ENCODE measurements at places on chromosomes 4 and X.

DNA sequence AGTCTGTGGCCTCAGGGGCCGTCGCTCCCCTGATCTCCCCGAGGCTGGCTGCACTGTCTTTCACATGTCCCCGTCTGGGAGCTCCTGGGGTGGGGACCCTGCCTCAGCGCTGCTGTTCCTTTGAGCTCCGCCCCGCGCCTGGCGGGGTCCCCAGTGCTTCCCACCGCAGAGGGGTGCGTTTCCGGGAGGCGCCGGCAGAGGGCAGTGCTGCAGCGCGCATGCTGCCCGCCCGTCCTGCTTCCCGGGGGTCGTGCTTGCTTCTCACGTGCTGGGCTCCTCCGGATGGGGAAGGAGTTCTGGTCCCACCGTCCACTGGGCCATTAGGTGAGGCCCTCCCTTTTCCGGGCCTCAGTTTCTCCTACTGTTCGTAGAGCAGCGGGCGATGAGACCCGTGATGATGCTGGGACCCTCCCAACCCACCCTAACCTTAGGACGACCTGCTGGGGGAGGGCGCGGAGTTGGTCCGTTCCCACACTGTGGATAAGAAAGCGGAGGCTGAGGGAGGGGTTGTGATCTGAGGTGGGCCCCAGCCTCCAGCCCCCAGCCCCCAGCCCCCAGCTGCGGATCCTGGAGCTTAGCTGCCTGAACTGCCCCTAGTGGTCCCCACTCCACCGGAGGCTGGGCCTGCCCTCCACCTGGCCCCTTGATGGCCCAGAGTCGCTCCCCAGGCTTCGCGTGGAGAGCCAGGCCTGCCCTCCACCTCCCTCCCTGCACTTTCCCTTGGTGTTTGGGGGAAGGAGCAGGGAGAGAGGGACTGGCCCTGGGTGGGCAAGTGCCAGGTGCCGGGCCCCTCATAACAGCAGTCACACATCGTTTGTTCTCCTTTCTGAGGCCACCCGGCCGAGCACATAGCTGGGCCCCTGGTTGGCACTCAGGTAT is 15.3 kb downstream of the CPZ start:
- peak; percentile 4 for DNase-seq

DNA sequence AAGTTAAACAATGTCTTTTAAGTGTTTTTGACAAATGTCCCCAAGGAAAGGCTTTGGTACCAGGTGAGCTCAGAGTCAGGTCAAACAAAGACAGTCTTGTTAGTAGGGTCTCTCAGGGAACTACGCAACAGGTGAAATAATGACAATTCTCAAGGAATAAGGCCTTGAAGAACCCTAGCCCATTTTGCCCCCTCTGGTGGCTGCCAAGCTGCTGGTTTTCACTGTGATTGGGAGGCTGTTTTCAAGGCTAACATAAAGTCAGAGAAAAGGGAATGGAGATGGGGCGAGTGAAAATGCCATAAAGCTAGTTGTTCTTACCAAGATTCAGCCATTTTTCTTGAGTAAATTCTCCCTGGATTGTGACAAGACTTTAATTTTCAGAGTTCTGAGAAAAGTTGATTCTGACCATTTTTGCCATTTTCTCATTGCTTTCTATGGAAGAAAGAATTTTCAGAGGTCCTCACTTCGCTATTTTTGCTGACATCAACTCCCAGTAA is 58.7 kb downstream of the RWDD4 start:
- DNase-seq, result no peak

- no peak for DNase-seq
Measured at GRCh38 chr4:8913121-8913857, 41.6 kb upstream of the HMX1 start.

- DNase-seq, result no peak
Measured at GRCh38 chrX:132266583-132267355, 47.5 kb upstream of the RAP2C start.

DNA sequence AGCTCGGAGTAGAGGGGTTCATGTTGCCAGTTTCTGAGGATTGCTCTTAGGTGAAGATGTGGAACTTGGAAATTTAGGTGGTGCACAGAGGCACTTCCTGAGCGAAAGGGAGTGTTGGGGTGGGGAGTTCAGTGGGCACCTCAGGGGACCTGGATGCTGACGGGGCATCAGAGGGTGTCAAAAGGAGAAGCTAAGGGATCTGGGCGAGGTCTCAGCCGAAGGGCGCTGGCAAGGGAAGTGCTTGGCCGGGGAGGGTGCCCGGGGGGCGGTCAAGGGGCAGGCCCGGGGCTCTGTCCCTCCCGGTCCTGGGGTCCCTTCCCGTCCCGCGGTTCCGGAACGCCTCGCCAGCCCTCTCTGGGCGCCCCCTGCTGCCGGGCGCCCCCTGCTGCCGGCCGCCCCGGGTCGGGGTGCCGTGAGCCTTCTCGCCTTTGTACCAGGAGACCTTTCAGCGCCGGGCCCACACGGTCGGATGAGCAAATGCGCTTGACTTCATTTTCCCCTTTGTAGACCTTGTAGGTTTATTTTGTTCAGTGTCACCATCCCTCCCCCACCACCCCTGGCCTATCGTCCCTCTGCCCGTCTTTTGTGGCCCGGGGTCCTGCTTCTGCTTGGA is 3.0 kb upstream of the PHOX2B start:
- DNase-seq, result no peak

DNA sequence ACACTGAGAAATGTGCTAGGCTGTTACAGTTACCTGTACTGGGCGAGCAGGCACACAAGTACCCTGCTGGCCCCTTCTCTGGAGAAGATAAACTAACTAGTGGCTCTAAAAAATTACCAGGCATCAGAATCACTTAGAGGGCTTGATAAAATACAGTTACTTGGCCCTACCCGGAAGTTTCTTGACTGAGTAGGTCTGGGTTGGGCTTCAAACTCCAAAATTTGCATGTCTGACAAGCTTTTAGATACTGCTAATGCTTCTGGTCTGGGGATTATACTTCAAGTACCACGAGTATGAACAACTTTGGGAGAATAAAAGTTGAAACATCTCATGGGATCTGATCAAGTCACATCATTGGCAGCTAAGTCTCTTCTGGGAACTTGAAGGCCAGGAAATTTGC is 30.8 kb downstream of the CEP135 start:
- DNase-seq, result no peak

DNA sequence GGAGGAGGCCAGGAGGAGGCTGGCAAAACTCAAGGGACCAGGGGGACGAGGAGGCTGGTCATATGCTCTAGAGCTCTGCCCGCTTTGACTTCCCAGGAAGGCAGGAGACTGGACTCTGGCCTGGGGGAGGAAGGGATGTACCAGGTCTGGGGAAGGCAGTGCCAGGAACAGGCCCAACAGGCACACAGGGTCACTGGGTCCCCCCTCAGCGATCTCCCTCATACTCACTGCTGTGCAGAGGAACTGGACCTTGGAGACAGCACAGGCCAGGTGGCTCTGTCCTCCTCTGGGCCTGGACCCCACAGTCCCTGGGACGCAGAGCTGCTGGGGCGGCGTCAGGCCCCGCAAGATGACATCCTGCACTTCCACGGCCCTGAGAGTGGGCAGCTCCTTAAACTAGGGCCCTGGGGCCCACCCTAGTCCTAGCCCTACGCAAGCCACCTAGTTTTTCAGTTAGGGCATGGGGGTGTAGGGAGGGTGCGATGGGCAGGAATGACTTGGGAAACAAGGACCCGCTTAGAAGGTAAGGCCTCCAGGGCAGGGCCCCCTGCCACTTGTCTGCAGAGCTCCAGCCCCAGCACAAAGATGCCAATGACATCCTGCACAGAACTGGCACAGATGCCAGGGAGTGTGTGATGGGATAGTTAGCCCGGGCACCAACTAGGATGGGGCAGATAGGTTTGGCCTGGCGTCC is 59.5 kb downstream of the HTRA3 start:
- no peak for DNase-seq

- no peak for DNase-seq
Measured at GRCh38 chrX:619812-620531, 10.6 kb upstream of the SHOX start.
